ENCODE measurements at places on chromosomes 12 and 14.

GRCh38 chr12:65603438-65604351 lies 220.6 kb upstream of the HMGA2 start:
- DNase-seq = no peak

GRCh38 chr12:103814436-103814835 lies 26.6 kb downstream of the NT5DC3 start:
- DNase-seq = no peak

GRCh38 chr12:74890237-74890599 lies 319.4 kb downstream of the KCNC2 start:
- DNase-seq = no peak

GRCh38 chr12:2768224-2768961 lies 26.4 kb upstream of the FKBP4 start:
- DNase-seq = no peak

- peak; percentile 55 for DNase-seq
These were observed 47.1 kb downstream of the BCAT1 start for GRCh38 chr12:24901576-24902461.

GRCh38 chr12:120933786-120934185 lies 29.6 kb upstream of the SPPL3 start:
- DNase-seq = no peak

GRCh38 chr12:24931666-24932405 lies 17.1 kb downstream of the BCAT1 start:
- DNase-seq = no peak

DNA sequence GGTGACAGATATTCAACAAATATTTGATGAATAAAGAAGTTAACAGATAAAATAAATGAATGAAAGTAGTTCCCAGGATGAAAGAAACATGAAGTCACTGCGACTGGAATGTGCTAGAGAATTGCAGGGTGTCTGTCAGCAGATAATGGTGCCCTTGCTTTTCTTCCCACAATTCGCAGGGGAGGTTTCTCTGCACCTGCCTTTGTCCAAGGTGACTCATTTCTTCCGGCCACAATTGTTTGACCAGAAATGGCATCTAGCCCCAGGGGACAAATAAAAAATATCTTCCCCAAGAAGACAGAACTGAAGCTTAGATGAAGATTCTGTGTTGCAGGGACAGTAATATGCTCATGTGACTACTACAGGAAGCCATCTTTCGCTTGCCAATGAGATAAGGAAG lies 316.1 kb upstream of the TBX3 start:
- DNase-seq = no peak

DNA sequence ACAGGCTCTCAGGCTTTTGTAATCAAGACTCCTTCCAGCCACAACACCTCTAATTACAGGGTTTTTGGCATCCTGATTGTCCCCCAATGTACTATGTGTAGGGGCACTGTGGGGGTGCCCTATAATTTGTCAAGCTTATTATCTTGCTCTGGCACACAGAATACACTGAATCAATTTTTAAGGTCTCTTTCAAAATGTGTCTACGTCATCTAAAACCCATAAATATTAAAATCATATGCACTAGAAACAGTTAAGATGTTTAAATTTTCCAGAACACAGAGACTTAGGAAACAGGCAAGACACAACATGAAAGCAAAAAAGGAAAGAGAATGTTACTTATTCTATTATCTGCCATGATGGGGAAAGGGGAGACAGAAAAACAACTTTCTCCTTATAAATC lies 665.7 kb downstream of the NRXN3 start:
- DNase-seq = no peak

DNA sequence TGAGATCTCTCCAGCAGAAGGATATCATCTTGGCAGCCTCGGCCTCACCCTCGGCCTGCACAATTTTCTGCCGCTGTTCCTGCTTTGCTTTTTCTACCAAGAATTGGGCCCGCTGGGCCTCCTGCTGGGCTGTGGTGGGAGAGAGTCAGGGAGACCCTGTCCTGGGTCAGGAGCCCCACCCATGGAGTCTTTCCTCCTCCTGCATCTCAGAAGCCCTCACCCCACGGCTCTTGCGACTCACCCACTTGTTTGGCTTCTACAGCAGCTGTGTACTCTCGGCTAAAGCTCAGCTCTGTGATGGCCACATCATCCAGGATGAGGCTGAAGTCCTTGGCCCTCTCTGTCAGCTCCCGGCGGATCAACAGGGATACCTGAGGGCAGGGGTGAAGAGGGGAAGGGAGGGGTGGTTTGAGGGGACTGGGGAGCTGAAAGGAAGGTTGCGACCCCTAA lies 2.8 kb downstream of the PHB2 start:
- DNase-seq = no peak

DNA sequence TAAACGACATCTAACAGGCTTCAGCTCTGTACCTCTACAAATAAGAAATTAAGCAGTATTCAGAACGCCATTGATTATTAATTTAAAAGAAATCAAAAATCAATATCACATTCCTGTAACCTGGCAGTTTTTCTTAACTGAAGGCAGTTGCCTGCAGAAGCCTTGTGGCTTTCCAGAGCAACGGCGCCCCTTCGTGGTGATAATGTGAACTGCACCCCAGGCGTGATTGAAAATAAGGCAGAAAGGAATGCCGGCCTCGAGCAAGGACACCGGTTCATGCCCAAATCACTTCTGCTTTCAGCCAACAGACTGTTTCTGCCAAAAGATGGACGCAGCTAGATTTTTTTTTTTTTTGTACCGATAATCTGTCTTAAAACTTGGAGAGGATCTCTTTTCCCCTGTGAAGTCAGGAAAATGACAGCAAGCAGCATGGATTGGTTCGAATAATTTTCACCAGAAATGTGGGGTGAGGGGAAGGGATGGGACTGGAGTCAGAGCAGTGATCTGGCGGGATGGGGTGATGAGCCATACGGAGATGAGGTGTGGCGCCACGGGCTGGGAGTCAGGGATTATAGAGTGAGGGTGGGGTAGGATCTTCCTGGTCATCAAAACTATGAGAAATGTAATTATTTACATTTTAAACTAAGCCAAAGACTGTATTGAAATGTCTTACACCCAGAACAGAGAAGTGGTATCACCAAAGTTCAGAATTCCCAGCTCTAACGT lies 473.0 kb downstream of the DPF3 start:
- peak; percentile 22 for DNase-seq

DNA sequence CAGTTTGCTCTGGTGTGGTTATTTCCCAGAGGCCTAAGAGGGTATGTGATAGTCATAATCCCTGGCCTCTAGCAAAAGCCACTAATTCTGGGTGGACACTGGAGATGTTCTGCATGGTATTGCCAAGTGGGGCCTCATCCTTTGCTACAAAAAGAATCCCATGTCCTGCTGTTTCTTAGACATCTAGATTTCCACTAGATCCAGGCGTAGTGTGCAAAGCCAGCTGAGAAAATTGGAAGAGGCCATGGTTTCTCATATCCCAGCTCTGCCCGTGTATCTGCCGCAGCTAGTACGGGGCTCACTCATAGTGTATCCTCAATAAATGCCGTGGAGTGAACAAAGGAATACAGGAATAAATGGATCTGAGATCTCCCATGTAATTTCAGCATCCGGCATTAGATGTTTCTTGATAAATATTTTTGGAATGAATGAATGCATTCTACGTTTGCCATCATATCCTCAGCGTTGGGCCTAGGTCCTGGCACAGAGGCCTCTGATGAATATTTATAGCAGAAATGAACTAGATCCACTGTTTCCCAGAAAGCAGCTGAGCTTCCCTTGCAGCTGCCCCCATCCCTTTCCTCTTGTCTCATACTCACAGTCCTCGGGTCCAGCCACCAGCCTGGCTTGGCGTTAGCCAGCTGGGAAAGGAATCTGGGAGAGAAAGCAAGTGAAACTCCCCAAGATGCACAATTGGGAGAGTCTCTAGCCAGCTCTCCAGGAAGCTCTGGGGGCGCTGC lies 76.3 kb upstream of the NOS1 start:
- DNase-seq = peak; percentile 84

- DNase-seq = no peak
These were observed 6.4 kb downstream of the STX2 start for GRCh38 chr12:130832561-130833209.

- DNase-seq = no peak
These were observed 127.6 kb upstream of the TMCC3 start for GRCh38 chr12:94777936-94778335.

- no peak for DNase-seq
These were observed 60.1 kb downstream of the KLHL28 start for GRCh38 chr14:44901696-44902095.

DNA sequence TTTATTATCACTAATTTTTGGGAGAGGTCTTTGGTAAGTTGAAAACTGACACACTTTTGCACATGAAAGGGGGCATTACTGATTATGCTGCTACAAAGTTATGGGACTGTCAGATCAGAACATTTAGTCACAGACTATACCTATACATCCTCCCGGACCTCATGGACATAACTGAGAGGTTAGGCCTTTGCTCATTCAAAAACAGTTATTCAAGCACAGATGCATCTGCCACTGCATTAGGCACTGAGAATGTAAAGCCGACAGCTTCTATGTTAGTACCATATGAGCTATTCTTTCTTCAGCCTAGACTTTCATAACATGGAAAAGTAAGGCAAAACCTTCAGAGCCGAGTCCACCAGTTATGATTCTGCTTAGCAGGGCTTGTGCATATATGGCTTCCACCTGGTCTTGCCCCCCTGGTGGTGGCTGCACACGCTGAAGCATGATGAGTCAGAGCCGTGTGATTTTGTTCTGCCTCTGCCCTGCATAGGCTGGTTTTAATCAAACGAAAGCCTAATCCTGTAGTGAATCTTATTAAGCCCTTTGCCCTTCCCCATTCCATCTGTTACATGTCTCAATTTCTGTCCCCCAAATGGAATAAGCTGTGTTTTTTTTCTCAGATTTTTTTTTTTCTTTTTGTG lies 21.8 kb upstream of the RNU6-8 start:
- DNase-seq = peak; percentile 16

GRCh38 chr12:80317307-80317706 lies 126.7 kb upstream of the PTPRQ start:
- no peak for DNase-seq

DNA sequence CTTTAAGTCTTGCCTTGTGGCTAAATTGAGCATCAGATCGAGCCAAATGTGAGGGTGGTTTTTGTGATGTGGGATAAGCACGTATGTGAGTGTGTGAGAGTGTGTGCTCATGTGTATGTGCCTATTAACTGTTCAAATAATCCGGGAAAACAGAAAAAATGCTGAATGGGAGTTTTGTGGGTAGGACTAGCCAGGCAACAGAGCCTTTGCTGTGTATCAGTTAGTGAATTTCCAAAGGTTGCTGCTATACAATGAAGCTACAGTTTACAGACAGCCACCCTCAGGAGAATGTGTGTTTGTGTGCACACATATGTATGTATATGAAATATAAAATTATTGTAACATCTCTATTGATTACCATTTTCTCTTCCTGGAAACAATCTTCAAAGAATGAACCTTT lies 154.0 kb downstream of the SOX5 start:
- DNase-seq = no peak

GRCh38 chr14:99940064-99940463 lies 125.2 kb upstream of the EVL start:
- no peak for DNase-seq

- no peak for DNase-seq
These were observed 220.7 kb downstream of the TTC6 start for GRCh38 chr14:37816135-37816534.

DNA sequence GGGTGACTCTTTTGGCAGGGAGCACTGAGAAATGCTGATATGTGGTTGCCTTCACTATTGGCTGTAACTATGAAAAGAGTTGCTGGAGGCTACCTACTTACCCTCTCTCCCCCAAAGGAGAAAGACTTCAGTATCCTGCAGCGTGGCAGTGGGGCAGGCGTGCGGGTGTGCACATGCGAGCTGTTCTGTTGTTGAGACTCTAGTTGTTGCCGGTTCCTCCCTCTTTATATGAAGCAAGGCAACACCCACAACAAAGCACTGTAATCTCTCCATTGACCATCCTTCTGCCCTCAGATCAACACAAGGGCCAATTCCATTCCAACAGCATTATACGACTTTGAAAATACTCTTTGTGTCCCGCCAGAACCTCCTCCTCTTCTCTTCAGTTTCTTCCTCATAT lies 259.4 kb downstream of the CACNA1C start:
- DNase-seq = no peak

DNA sequence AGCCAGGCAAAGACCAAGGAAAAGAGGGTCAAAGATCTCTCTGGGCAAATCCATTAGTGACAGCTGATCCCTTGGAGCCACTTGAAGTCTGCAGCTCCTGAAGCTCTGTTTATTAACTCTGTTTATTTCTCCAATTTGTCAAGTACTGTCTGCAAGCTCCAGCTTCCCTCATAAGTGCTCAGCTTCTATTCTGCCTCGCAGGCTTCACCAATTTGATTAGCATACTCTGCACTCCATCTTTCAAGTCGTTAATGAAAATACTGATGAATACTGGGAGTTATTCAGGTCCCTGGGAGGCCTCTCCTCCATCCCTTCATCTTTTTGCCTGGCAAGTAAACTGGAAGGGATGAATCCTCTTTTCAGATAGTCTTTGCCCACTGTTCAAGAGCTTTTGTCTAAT lies 54.3 kb downstream of the TTC9 start:
- no peak for DNase-seq

GRCh38 chr14:33573301-33573880 lies 377.5 kb downstream of the EGLN3 start:
- DNase-seq = no peak

DNA sequence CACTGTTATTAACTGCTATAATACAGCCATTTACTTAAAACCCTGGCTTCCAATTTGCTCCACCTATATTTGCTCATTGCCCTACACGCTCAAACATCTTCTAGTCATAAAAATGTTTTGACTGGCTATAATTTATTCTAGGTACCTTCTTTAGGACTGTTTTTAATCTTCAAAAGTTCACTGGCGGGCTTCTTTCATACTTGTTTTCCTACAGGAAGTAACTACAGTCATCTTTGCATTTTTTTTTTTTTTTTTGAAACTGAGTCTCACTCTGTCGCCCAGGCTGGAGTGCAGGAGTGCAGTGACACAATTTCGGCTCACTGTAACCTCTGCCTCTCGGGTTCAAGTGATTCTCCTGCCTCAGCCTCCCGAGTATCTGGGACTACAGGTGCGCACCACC lies 32.5 kb downstream of the MPHOSPH9 start:
- no peak for DNase-seq

DNA sequence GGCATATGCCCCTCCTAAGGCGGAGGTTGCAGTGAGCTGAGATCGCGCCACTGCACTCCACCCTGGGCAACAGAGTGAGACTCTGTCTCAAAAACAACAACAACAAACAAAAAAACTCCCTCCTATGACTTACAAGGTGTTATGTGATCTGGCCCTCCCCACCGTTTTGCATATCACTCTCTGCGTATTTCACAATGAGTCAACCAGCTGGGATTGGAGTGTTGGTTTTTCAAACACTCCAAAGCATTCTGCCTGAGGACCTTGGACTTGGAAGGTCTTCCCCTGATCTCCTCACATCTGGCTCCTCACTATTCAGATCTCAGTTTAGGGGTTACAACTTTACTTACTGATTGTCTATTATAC lies 14.0 kb downstream of the MANSC1 start:
- no peak for DNase-seq
